SK-MEL-5 (cell line): ENCODE measurements at places on chromosomes 12 and 14.

- no peak for DNase-seq
Measured at GRCh38 chr12:45305907-45306306, 90.0 kb downstream of the ANO6 start.

GRCh38 chr12:49945394-49946080 lies 5.0 kb upstream of the AQP2 start:
- peak; percentile 83 for DNase-seq

- DNase-seq = no peak
Measured at GRCh38 chr12:51131745-51132521, 41.0 kb downstream of the TFCP2 start.

GRCh38 chr12:101957252-101957959 lies 80.0 kb downstream of the DRAM1 start:
- no peak for DNase-seq

- no peak for DNase-seq
Measured at GRCh38 chr12:49683599-49684309, 23.5 kb downstream of the FMNL3 start.

DNA sequence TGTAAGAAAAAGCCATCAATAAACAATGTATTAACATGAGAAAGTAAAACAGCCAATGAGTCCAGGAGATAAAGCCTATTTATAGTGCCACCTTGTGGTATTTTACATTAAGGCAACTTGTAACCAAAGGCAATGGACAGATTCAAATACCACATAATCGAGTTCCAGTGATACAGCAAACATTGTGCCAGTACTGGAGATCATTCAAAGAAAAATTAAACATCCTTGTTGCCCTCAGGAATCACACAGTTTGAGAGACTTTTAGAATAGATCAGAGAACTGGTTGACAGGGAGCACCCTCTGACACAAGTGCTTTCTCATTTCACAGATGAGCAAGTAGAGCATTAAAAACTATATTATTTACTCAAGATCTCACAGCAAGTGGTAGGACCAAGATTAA lies 98.1 kb downstream of the DDHD1 start:
- DNase-seq = peak; percentile 69

DNA sequence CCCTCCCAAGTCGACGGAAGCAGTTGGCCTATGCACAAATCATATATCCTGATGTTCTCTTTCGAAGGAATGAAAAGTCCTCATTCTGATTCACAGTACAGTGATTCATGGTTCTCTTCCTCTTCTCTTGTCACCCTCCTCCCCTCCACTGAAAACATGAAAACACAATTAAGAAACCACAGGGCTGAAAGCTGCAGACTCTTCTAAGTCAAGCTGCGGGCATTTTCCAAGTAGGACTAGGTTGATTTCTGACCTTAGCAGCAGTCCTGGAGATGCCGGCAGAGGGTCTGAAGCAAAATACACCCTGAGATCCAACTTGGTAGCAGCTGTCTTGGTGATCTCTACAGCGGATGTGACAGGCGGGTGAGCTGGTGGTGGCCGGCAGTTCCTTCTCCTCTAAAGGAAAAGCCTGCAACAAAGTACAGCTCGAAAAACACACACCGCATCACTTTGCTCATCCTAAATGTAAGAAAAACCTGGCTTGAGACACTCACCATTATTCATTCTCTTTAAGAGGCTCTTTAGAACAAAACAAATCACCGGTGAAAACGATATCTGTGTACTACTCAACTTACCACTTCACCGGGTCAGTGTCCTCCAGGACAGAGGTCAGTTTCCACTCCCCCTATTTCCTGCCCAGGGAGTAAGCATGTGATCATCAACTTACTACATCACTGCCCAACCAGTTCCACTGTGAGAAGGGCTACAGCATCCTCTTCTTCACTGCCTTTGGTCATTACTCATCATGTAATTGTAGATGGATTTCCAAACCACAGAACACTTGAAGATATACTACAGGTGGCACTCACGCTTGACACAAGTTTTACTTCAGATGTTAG lies 6.0 kb downstream of the TMCC3 start:
- no peak for DNase-seq

GRCh38 chr12:85468356-85469157 lies 188.5 kb downstream of the ALX1 start:
- peak; percentile 69 for DNase-seq

- no peak for DNase-seq
Measured at GRCh38 chr14:90811641-90812040, 4.6 kb downstream of the TTC7B start.

DNA sequence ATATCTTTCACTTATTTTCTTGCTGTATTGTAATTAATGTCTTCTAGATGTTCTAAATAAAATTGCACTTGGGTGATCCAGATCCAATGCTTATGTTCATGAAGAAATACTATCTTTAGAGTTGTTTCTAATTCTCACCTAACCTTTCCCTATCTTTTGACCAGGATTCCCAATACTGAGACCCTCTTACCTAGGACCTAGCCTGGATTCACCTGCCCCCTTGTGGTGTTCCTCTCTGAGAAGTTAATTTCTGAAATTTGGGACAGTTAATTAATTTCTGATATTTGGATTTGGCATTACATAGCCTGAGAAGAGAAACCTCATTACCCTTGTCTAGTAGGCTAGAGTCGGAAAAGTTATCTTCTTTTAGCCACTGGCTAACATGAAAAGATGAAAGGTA lies 29.5 kb downstream of the FOXA1 start:
- DNase-seq = no peak

DNA sequence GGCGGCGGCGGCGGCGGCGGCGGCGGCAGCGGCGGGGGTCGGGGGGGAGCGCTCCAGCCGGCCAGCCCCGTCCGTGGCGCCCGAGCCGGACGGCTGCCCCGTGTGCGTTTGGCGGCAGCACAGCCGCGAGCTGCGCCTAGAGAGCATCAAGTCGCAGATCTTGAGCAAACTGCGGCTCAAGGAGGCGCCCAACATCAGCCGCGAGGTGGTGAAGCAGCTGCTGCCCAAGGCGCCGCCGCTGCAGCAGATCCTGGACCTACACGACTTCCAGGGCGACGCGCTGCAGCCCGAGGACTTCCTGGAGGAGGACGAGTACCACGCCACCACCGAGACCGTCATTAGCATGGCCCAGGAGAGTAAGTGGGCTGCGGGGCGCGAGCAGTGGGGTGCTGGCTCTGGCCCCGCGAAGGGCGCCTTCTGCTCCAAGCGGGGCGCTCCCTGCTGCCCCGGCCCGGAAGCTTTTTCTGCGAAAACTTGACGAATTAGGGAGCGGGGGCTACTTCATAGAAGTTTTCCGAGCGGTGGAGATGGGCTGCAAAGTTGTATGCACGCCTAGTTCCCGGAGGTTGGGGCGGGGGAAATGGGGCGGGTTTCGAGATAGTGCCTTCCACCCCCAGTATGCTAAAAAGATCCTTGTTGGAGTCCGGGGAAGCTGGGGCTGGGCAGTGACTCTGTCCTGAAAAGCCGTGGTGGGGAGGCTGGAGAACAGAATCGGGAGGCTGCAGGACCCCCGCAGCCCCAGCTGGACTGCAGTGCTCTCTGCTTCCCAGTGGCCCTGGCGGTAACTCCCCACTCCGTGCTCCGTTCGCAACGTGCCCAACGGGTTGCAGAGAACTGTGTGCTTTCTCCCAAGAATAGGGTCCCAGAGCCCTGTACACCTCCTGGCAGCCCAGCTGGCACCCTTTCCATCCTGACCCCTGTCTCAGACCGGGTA lies 751 bp downstream of the GDF11 start:
- DNase-seq = peak; percentile 54

- no peak for DNase-seq
Measured at GRCh38 chr12:92737855-92738850, 35.4 kb downstream of the PLEKHG7 start.

DNA sequence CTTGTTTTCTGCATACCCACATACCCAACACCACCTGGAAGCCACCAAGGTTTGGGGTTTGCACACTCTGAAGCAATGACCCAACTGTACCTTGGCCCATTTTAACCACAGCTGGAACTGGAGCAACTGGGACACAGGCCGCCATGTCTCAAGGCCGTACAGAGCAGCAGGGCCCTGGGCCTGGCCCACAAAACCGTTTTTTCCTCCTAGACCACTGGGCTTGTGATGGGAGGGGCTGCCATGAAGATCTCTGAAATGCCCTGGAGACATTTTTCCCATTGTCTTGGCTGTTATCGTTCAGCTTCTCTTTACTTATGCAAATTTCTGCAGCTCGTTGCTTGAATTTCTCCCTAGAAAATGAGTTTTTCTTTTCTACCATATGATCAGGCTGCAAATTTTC lies 96.7 kb upstream of the PLEKHA5 start:
- no peak for DNase-seq

GRCh38 chr12:123083661-123084571 lies 67.0 kb downstream of the PITPNM2 start:
- DNase-seq = no peak
